Activated T-helper 1 cell treated with Interleukin-2 at 50 U/mL for 16 hours (primary cell): ENCODE measurements at places on chromosomes 11 and 22.
A peak's percentile ranks its signal among the peaks of the same experiment; 100 is the strongest.

DNA sequence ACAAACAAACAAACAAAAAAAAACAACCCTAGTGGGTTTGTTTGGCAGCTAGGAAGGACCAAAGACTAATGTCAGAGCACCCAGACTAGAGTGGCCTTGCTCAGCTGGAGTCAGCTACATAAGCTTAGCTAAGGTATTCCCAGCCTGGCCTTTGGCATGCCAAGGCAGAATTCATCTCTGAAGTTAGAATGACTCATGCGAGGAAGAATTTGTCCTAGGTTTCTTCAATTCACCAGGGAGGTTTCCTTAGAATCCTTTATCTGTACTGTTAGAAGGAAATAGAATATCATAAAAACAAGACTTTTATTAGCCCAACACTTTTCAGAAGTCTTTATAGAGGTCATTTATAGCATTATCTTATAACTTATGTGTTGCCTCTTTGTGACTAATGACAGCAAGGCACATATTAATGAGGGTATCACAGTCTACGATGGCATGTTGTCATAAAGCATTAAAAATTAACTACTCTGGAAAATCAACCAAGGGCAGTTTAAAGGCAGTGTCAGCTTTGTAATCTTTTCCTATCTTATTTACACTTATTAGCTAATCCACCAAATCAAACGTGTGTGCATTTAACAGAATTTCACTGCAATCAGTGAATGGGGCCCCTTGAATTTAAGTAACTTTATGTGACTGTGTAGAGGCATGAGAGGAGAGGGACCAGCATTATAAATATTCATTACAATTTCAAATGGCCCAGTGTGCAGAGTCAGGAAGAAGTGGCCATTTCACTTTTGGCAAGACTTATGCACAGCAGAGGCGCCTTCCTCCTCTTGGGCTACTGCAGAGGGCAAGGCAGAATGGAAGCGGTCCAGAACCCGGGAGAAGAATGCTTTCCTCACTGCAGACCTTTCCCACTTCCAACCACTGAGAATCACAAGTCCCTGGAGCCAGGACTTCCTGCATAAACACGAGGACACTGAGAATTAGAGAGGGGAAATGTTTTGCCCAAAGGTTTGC, 36.3 kb downstream of the SLC5A1 start:
- DNase-seq, result no peak

GRCh38 chr11:24963852-24964251, 467.0 kb downstream of the LUZP2 start:
- no peak for DNase-seq

DNA sequence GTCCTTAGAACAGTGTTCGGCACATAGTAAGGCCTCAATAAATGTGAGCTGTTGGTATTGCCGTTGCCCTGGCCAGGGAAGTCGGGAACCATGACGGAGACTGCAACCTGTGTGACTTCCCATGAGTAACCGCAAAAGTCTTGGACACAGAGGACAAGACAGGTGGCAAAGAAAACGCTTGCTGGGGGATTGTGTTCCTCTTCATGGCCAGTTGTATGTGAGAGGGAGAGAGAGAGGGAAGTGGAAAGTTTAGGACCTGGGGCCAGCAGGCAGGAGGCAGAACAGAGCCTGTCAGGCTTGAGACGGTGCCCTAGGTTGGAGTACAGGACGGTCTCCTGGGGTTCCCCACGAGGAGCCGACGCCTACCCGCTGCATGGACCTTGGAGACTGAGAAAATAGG, 90.2 kb downstream of the CEP164 start:
- DNase-seq, result no peak

DNA sequence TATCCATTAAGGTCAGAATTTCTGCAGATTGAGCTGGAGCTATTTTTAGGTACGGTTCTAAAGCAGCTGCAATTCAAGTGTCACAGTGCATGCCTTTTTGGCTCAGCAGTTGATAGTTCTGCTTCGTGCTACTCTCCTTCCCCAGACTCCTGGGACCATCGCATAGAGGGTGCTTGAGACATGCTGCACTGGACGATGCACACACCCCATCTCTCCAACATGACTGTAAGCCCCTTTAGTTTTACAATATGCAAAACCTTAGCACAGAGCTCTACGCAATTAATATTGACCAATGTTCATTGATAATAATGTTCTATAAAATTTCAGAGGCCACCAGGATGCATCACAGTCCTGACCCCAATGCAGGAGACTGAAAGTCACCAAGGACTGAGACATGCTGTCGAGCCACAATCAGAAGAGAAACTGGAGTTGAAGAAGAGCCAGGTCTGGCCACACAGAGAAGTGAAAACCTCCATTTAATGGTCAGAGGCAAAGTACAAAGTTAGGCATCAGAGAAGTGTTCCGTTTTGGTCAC, 120.9 kb upstream of the ZC3H12C start:
- DNase-seq, result no peak

DNA sequence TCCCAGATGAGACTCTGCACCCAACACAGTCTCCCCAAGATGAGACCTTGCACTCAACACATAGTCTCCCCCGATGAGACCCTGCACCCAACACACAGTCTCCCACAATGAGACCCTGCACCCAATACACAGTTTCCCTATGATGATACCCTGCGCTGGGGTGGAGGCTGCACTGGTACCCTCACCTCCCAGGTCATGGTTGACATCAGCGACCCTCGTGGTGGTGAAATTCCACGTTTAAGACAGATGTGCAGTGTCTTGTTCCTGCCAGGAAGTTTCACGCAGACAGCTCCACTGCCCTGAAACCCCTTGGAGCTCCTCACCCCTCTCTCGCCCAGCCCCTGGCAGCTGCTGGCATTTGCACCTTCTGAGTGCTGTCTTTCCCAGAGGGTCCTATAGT, 9.5 kb downstream of the MUC5AC start:
- DNase-seq, result no peak

GRCh38 chr11:706439-706956, 467 bp downstream of the EPS8L2 start:
- DNase-seq, result no peak

- no peak for DNase-seq
Measured at GRCh38 chr11:36362902-36363301, 66.8 kb downstream of the PRR5L start.

GRCh38 chr11:47400768-47401279, 7.6 kb upstream of the SLC39A13 start:
- DNase-seq, result no peak

GRCh38 chr11:71309181-71309580, 56.8 kb upstream of the SHANK2 start:
- DNase-seq, result no peak

DNA sequence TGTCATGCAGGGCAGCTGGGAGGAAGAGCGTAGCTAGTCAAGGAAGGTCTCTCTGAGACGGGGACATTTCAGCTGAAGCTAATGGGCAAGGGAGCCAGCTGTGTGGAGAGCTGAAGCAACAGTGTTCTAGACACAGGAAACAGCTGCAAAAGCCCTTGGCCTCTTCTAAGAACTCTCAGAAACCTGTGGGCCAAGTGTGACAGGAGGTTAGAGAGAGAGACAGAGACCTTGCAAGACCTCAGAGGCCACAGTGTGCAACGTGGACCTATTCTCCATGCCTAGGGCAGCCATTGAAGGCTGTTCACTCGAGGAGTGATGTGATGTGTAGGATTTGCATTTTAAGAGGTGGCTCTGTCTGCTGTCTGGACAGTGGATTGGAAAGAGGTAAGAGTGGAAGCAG, 48.7 kb upstream of the TNRC6B start:
- DNase-seq, result no peak

DNA sequence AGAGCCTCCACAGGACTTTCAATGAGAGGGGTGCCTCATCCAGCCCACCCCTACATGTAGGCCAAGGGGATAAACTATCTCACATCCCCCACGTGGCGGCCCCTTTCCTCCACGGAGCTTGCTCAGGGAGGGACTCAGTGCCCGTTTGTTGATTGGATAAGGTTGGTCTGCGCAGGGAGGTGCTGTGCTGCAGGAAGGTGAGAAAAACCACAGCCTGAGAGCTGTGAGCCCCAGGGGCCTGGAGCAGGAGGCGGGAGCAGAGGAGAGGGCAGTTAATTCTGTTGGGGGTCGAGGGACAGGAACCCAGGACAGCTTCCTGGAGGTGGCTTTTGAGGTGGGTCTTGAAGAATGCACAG, 31.9 kb upstream of the ATXN10 start:
- no peak for DNase-seq

GRCh38 chr11:65663639-65664200, 1.0 kb upstream of the RELA start:
- no peak for DNase-seq

DNA sequence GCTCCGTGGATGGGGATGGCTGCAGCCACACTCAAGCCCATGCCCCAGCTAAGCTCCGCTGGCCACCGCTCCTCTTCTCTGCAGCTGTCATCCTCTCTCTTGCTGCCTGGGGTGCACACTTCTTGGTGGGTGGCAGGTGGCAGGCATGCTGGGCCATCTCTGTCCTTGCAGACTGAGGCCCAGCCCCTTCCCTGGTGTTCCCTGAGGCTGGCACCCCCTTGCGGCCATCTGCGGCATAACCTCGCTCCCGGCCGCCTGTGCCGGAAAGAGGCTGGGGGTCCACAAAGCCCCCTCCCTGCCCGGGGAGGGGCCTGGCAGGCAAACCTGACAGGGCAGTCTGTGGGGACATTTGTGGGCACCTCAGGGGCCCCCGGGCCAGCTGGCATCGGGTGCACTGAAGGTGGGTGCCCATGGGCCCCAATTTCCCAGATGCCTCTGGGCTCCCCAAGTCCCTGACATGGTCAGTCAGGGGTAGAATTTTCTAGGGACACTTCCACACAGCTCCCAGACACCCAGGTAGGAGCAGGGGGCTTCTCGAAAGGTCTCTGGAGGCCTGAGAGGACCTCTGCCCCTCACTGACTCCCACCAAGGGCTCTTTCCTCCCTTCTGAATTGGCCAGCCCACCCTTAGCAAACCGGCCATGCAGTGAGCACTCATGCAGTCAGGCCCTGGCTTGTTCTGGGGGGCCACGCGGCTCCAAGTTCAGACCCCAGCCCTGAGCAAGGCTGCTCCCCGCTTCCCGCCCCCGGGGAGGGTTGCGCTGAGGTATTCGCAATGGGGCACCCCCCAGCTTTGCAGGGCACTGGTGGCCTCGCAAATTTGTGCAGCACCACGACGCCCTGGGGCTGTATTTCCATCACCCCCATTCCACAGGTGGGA, 23.5 kb upstream of the TH start:
- peak; percentile 19 for DNase-seq

- DNase-seq, result peak; percentile 34
Measured at GRCh38 chr11:726278-727220, 20.5 kb downstream of the EPS8L2 start.

DNA sequence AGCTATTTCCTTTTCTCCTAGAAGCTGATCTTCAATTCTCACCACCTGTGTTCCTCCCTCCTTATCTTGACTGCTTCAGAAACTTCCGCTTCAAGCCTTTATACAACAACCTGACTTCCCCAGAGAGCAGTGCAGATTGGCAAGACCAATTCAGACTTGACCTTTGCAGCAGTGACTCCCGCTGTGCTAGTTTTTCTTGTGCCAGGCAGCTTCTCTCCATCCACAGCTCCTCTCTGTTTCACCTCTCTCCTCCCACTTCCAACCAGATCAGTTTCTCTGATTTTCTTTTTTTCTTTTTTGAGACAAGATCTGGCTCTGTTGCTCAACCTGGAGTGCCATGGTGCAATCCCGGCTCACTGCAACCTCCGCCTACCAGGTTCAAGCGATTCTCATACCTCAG, 74.3 kb downstream of the GRAMD1B start:
- DNase-seq, result no peak

GRCh38 chr22:44497218-44497904, 672 bp downstream of the RTL6 start:
- no peak for DNase-seq

DNA sequence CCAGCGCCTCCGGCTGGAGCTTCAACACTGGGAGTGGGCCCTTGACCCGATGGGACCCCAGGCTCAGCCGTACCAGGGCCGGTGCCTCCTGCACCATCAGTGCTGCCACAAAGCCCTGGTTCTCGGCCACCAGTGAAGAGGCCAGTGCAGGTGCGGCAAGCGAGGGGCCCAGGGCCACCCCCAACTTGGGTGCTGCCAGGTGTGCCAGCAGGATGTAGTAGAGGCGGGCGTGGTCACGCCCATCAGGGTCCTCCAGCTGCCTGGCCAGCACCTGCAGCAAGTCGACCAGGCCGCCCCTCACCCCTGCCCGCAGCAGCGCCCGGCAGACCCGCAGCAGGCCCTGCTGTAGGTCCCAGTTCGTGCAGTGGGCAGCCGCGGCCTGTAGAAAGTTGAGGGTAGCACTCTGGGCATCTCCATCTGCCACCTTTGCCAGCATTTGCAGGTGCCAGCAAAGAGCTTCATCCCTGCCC, 2.3 kb downstream of the AP5B1 start:
- DNase-seq, result no peak

DNA sequence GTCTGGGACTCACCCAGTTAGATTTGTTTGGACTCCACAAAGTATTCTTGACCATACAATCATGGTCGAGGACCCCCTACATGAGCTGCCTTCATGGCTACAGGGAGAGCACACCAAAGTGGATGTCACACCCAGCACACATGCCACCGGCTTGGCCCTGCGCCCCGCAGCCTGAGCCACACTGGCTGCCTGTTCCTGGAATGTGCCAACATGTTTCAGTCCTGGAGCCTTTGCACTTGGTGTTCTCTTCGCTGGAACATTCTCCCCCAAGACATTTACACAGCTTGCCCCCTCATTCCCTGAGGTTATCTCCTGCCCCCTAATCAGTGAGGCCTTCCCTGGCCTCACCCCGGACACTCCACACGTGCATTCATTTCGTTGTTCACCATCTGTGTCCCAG, 46.0 kb downstream of the PPARA start:
- no peak for DNase-seq

DNA sequence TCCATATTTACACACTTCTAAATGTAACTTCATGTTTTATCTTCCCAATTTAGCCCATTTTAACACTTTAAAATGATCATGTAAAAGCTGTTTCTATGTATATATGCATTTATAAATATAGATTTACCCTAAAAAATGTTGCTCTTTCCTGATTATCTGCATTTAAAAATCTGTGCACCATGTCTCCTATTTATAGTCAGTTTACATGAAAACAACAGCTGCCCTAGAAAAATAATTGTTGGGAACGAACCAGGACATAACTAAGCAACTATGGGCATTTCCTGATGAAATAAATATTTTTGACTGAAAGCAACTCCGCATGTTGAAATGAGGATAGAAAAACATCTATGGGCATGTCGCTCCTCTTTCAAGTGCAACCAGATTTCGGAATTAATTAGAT, 1368.2 kb downstream of the FAM181B start:
- no peak for DNase-seq

- DNase-seq, result no peak
Measured at GRCh38 chr11:130617001-130617400, 168.6 kb downstream of the ADAMTS15 start.

- no peak for DNase-seq
Measured at GRCh38 chr11:94568717-94569116, 1.5 kb downstream of the PIWIL4 start.

DNA sequence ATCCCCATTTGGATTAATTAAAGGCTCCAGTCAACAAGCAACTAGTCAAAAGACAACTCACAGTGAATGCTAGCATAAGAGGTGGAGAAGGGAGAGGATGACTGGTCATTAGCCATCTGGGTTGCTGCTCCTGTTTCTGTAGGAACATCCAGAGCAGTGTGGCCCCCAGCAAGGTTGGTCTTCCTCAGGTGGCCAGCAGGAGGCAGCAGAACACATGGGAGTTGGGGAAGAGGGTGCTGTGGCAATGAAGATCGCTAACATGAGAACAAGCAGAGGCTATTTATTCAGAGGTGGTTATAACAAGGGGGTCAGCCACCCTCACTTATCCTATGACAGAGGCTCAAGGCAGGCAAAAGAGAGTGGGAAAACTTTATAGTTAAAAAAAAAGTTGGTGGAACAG, 21.3 kb downstream of the IZUMO1R start:
- no peak for DNase-seq

- no peak for DNase-seq
Measured at GRCh38 chr11:120658071-120658423, 146.5 kb downstream of the GRIK4 start.

GRCh38 chr11:2260491-2261364, 9.7 kb downstream of the ASCL2 start:
- no peak for DNase-seq
